Stimulated activated CD4-positive, alpha-beta T cell treated with anti-CD3 and anti-CD28 coated beads, Interleukin-15, amount 100 ng/mL, for 1 hour (primary cell): ENCODE measurements at places on chromosomes 7 and 10.

DNA sequence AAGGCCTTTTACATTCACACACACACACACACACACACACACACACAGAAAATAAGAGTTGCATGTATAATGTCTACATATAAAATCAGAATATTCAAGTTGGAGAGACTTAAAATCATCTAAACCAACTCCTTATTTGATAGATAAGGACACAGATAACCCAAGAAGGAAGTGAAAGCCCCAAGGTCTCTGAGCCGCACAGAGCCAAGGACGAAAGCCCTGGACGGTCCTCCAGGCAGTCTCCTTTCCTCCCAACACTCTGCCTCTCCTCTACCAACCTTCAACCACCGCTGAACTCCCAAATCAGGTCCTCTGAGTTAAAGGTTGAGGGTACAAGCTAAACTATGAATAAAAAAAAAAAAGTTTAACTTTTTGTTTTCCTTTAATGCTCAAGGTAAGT lies 28.2 kb downstream of the UBE2H start:
- DNase-seq, result no peak

GRCh38 chr7:3559278-3559677 lies 258.2 kb downstream of the SDK1 start:
- DNase-seq, result no peak

DNA sequence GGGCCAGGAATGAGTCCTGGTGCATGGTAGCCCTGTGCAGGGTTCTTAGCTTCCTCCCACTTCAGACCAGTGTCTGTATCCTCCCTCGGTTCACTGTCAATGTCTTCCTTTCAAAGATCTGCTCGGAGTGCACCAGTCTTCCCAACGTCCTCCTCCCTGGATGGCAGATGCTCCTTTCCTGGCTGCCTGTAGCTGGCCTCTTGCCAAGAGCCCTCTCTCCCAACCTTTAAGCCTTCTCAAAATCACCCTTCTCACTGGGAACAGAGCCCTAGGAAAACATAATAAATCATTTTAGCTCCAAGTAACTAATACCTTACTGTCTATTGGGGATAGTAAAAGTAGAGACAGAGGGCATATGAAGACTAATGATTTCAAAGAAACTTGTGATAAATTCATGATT lies 490.6 kb downstream of the CCSER2 start:
- DNase-seq, result no peak

- DNase-seq, result no peak
Observed at GRCh38 chr10:3502673-3503072, 282.3 kb downstream of the KLF6 start.

DNA sequence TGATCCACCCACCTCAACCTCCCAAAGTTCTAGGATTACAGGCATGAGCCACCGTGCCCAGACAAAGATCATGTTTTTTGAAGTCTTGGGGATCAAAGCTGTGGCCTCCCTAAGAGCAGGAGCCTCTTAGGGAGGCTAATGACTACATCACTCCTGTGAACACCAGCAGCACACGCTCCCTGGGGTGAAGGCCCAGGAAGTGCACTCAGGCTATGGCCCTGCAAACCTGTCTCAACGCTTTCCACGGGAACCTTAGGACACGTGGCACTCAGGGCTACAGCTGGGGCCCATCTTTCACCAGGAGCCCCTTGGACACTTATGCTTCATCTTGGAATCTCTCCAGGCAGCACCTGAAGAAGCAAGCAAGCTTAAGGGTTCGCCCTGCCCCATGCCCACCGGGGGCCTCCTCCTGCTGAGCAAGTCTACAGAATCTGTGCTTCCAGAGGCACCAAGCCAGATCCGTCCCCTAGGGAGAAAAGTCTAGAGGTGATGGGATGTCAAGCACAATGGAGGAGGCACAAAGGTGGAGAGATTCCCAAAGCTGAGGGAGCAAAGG lies 18.4 kb downstream of the VSTM4 start:
- DNase-seq, result no peak

GRCh38 chr7:70952311-70952710 lies 179.6 kb upstream of the GALNT17 start:
- no peak for DNase-seq

DNA sequence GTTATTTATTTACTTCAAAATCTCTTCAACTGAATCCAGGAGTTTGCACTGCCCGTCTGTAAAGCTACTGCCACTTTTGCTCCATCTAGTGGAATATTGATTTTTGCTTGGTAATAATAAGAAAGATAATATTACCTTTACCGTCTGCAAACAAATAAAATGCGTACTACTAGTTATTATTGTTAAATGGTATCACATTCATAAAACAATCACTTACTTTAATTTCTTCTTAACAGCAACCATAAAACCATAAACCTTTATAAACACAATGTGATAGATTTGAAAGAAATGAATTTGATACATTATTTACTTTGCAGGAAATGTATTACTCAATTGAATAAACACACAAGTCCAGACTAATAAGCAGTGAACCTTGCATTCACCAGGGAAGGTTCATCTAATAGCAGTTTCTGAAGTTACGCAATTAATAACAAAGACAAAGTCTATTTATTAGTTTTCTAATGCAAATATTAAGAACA lies 6.4 kb downstream of the AGMO start:
- no peak for DNase-seq

DNA sequence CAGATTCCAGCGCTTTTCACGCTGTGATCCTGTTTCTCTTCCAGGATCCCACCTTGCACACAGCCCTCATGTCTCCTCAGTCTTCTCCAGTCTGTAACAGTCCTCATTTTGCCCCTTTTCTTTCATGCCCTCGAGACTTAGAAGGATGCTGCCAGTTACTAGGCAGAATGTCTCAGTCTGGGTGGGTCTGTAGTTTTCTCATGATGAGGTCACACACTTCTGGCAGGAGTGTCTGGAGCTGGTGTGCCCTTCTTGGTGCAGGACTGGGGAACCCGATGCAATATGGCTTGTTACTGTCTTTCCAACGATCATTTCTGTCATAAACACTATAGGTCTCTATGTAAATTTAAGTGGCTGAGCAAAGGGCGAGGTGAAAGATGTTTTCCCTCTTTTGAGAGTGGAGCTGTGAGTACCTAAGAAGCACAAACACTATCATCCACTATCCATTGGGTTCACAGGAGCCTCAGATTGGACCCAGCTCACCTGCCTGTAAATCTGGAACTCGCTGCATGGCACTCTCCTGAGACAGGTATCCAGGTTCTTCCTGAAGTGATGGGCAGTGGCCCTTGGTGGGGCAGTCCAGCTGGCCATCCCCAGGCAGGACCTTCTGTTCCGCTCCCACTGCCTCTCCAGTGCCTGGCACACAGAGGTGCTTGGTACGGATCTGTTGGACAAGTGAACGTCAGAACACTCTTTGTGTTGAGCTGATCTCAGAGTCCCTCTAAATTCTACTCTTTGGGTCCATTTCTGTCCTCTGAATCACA lies 64.3 kb upstream of the ZNF32 start:
- DNase-seq, result no peak

DNA sequence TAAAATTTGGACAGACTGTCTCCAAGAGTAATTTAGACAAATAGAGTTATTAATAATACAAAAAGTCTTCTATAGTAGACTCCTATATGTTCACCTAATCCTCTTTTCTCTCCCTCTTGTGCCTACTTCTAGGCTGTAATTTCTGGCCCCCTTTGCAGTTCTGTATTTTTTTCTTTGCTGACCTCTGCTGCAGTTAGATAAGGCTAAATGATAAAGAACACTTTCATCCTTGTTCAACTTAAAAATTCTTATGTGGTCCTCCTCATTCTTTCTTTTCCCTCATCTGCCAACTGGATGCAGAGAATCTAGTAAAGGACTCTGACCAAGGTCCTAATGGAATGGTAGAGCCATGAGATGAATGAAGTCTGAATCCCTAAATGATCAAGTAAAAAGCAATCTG lies 20.1 kb downstream of the GLCCI1 start:
- no peak for DNase-seq

DNA sequence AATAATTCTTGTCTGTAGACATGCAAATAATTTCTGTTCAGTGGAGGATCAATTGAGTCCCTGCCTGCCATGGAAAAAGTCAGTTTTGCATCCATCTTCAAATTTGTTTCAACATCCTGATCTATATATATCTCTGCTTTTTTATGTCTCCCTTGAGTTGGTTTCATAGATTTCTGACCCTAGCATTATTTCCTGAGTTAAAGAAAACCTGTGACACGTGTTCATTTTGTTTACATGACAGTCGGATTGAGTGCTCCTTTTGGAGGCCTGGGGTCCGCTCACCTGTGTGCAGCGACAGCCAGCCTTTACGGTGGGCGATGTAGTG lies 674 bp downstream of the MRPS24 start:
- DNase-seq, result no peak

DNA sequence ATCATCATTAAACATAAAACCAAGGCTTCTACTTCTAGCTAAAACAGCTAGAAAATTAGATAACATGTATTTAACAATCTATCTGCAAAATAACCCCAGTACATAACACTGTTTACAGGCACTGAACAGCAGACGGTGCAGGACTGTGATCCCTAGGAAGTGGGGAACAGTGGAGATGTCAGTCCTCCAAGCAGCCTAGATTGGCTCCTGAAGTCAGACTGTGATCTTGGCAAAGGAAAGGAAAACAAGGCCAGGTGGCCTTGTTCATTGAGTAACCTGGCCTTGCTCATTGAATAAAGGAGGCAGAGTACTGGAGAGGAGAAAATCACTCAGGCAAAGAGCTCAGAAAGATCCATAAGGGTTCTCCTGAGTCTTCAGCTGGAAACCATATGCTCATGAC lies 77.7 kb upstream of the DIP2C start:
- no peak for DNase-seq

- no peak for DNase-seq
Observed at GRCh38 chr7:119010635-119011034, 786.1 kb downstream of the ANKRD7 start.

DNA sequence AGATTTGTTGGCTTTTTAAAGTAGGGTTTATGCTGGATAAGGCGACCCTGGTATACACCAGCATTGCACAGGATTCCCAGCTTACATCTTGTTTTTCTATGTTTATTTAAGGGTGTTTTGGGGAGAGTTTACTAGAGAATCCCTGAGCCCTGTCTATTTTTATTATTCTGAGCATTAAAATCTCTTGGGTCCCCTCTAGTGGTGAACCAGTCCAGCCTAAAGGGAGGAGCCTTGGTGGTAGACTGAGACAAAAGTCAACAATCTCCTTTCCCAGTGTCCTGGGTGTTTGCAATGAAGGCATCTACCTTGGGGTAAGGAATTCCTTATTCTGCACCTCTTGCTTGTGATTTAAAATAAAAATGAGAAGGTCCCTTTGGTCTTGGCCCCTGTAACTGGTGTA lies 38.2 kb downstream of the ANTXRL start:
- no peak for DNase-seq

DNA sequence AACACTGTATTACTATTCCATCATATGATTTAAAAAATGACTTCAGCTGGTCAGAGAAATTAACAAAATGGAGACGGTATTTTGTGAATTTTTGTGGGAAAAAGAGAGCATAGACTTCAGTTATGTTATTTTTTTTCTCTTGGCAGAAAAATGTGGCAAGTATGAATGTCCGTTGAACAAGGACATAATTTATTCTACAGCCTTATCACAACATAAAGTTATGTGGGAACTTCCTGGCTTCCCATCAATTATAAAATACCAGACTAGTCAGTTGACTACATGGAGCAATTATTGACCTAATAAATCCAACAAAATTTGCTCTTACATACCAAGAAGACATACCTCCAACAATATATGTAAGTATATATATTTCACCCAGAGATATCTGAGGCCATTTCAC lies 88.6 kb upstream of the PPP1R3A start:
- DNase-seq, result no peak

DNA sequence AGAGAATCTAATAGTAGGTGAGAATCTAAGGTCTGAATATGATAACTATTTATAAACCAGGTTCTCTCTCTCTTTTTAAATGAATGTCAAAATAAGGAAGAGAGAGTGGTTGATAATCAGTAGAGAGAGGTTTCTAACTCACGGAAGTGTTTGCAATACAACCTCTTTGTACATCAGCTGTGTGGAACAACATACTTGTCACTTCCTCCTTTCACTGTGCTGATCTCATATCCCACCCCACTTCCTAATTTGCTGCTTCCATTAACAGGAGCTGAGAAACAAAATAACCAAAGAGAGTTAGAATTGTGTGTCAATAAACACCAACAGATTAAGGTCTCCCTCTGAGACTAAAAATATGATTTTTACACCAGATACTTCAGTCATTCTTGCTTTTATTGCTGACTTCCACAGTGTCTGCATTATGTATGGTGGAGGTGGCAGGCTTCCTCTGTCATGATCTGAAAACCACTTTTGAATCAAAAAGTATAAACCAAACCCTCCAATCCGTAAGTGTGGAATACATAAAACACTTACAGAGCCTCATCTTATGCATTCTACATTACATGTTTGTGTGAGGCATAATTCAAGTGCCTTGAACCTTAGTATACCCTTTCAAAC lies 25.0 kb downstream of the CACUL1 start:
- no peak for DNase-seq

GRCh38 chr10:88256013-88256680 lies 327.0 kb downstream of the RNLS start:
- DNase-seq, result no peak

GRCh38 chr7:66255534-66256100 lies 50.5 kb downstream of the TPST1 start:
- no peak for DNase-seq

DNA sequence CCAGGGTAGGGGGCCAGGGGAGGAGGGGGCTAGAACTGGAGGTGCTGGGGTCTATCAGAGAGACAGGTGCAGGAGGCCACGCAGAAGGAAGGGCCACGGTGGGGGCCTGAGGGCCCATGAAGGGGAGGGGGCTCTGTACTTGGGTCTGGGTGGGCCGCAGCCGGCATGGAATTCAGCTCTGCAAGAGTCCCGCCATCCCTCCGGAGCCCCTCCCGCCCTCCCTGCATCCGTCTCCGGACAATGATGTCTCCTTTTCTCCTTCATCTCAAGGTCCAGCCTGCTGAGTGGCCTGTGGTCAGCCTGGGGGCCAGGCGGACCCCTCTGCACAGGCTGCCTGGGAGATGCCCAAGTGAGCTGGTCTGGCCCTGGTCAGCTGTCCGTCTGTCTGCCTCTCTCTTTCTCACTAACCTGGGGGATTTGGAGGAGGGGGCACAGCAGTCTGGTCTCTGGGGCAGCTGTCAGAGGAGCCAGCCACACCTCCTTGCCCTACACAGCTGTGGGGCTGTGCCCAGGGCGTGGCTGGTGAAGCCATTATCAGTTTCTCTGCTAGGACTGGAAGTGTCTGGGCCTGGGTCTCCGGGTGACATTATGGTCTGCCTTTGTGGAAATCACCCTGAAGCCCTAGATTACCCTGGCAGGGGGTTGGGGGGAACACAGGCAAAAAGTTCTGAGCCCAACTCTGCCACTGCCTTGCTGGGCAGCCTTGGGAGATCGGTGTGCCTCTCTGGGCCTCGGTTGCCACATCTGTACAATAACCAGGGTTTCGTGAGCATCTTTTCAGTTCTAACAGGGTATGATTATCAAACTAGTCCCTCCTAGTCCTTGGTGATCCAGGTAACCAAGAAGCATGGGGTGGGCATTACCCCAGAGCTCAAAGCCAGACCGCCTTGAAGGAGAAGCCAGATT lies 19.0 kb upstream of the HSPB1 start:
- no peak for DNase-seq

GRCh38 chr7:86644282-86645224 lies 844 bp downstream of the GRM3 start:
- DNase-seq, result no peak
